ENCODE measurements at places on chromosomes 11 and 22. TPM values are rescaled to one million over a fixed set of nuclear protein-coding genes. Genes with fewer than 3 reads are reported as not detected.

Gene FAM181B
- not detected for total RNA-seq

Gene ACTN3
- total RNA-seq: not detected

Gene ST14
- 35.1 TPM for total RNA-seq

Gene SLC17A6
- total RNA-seq: not detected

Gene C11orf87
- total RNA-seq: not detected

DNA sequence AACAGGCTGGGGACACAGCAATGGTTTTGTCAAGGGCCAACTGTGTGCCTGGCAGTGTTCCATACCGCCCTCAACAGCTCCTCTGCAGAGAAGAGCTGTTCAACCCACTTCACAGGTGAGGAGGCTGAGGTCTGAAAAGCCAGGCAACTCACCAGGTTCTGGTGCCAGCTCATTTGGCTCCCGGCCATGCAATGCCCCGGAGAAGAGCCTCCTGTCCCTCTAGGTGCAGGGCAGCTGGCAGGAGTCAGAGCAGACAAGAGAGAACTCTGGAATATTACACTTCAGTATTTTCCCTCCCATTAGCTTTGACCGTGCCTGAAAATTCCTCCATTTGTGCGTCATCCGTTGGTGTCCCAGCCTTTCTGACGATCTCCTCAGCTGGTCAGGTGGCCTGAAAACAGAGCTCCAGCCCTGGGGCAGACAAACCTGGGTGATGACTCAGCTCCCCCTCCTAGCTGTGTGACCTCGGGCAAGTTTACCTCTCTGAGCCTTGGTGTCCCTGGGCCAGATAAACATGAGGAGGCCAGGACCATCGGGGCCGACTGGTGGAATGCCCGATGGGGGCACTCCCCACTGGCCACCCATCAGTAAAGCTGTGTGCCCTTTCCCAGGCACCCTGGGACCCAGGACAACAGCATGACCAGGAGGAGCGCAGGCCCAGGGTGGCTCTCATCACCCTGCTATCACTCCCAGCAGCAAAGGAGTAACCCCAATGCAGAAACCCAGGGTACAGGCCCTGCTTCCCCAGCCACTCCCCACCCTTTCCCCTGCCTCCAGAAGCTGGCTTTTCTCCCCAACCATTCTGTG is 9.6 kb upstream of the C1QTNF6 start:
- DNase-seq: peak; percentile 94

- peak; percentile 22 for DNase-seq
Measured at GRCh38 chr11:84788220-84788619, 838.9 kb downstream of the DLG2 start.

- DNase-seq: no peak
Measured at GRCh38 chr11:126152586-126152985, 58.9 kb downstream of the RPUSD4 start.

GRCh38 chr22:21055564-21055834 is 9.8 kb downstream of the LRRC74B start:
- DNase-seq: no peak

GRCh38 chr11:118813551-118813950 is 22.6 kb upstream of the DDX6 start:
- no peak for DNase-seq

GRCh38 chr11:15965562-15966250 is 390.6 kb downstream of the SOX6 start:
- DNase-seq: peak; percentile 31

- peak; percentile 80 for DNase-seq
Measured at GRCh38 chr11:86101941-86102407, 33.1 kb upstream of the PICALM start.

- no peak for DNase-seq
Measured at GRCh38 chr11:115996125-115996807, 492.1 kb upstream of the CADM1 start.

DNA sequence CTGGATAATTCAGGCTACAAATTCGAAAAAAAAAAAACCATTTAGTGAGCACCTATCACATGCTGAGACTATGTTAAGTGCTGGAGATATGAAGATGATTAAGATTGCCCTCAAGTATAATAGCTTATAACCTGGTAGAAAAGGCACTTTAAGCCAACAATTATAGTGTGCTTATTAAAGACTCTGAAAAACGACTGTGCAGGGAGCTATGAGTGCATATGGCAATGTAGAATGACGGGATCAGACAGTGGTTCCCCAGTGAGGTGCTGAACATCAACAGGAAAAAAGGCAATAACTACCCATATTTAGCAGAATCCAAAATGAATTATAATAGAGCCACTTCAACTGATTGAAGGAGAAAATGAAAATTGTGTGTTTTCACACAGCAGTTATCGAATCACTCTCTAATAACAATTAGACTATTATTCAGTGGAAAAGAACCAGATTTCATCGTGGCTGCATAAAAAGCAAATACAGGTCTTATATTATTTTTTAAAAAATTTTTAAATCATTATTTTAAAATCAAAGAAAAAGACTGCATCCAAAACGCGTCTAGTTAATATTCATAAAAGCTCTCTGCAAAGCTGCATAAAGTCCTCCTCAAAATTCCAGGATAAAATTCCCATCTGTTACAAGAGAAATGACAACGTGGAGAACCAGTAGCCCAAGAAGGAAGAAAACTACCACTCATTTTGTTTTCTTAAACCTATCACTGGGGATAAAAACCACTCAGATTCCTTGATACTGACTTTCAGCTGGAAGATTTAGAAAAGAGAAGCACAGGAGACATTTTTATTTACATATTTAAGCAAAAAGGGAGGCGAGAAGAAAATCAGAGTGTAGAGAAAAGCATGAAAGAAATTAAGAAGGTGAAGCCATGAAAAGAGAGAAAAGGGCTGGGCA is 1.1 kb downstream of the MTMR2 start:
- DNase-seq: no peak

- DNase-seq: no peak
Measured at GRCh38 chr11:7219491-7219890, 32.2 kb upstream of the SYT9 start.

DNA sequence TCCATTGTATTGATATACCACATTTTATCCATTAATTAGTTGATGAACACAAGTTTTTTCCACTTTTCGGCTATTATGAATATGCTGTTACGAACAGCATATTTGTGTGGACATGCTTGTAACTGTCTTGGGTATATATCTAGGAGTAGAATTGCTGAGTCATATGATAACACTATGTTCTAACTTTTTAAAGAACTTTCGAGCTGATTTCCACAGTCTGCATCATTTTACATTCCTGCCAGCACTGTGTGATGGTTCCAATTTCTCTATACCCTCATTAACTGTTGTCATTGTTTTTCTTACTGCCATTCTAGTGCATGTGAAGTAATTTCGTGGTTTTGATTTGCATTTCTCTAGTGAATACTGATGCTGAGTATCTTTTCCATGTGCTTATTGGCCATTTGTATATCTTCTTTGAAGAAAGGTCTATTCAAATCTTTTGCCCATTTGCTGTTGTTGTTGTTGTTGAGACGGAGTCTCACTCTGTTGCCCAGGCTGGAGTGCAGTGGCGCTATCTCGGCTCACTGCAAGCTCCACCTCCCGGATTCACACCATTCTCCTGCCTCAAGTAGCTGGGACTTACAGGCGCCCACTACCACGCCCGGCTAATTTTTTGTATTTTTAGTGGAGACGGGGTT is 7.4 kb upstream of the RCE1 start:
- DNase-seq: peak; percentile 22

GRCh38 chr11:128336203-128336602 is 251.2 kb downstream of the ETS1 start:
- peak; percentile 79 for DNase-seq

DNA sequence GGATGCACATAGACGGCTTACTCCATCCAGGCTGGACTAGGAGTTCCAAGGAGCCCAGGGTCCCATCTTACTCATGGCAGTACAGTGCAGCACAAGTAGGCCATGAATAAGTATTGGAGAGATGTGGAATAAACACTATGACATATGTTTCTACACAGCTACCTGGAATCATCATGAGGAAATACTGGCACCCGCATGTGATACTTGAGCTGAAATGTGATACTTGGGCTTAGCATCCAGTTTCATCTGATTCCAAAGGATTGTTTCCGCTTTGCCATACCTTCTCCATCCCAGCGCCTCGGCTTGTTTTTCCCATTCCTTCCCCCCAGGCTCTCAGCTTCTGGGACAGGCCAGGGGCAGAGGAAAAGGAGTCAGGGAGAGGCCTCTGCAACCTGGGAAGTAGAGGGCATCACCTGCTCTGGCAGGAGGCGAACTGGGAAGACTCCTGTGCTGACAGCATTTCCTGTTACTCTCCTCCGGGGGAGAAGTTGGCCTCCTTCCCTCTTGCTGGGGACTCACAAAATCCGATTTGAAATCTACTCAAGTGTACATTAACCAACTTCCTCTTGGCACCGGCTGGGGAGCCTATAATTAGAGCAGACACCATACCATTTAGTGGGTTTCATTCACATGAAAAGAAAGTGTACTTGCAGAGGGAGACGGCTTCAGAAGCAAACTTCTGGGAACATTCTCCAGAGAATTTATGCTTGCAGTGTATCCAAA is 187.8 kb downstream of the MIAT start:
- DNase-seq: peak; percentile 24

DNA sequence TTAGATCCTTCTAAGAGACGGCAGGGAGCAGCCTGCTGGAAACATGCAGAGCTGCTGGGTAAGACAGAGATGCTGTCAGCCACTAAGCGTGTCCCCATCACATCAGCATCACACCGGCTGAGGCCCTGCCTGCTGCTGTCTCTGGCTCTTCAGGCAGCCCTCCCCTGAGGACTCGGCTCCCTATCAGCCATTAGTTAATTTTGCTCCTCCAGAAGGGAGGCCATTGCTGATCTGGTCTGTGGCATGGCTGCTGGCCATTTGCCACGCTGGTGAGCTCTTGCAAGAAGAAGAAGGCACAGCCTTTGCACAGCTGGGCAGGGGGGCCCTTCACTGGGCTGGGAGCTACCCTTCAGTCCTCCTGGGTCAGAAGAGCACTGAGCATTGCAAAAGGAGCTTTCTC is 131.2 kb upstream of the PARVA start:
- no peak for DNase-seq

DNA sequence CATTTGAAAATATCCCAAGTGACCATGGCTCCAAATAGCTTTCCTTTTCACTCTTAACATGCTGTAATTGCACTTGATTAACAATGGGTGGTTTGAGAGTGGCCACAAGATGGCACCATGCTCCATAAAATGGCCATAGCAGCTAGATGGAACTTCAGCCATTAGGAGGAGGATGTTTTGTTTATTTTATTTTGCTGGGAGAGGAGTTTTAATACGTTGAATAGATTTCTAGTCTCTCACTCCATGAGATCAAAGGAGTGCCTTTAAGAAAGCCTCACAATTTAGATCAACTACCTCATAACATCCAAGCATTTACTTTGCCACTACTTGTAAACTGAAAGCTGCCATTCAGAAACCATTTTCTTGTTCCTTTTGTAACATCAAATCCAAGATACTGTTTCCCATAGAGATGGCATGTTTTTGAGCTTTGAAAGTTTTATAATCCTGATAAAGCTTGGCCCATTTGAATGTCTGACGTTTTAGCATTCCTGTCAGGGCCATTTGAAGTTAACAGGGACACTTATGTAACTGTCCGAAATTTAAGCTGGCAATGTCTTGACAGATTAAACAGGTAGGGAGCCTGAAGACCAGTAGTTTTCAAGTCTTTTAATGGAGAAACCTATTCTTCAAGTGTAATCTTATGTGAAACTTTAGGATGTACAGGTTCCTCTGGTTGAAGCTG is 4.7 kb downstream of the FEN1 start:
- DNase-seq: peak; percentile 84

DNA sequence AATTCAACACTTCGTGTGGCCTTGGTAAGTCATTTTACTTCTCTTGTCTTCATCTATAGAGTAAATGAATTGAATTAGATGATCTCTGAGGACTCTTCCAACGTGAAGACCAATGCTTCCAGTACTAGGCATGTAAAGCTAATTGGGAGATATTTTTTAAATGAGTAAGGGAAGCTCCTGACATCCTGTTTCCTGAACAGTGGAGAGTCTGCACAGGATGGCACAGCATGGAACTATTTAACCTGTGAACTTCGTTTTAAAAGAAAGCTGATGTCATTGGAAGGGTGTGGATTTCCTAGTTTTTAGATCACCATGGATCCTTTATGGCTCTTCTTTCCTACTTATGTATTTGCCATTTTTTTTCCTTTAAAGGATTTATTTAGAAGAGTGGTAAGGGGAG is 48.4 kb upstream of the HSD17B12 start:
- no peak for DNase-seq

DNA sequence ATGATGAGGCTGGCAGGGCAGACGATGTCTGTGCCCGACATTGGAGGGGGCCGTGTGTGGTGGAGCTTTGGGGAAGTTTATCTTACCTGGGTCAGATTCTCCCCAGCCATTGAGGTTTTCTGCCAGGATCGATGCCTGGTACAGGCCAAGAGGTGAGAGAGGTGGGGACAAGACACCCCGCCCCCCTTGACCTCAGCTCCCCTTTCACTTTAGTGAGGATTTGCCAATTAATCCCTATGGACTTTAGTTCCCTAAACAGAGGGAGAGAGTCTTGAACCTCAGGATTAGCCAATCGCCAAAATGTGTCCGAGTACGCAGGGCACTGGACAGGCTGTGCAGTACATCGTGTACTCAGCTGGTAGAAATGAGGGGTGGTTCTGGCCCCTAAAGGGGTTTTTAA is 541 bp downstream of the HORMAD2 start:
- no peak for DNase-seq

DNA sequence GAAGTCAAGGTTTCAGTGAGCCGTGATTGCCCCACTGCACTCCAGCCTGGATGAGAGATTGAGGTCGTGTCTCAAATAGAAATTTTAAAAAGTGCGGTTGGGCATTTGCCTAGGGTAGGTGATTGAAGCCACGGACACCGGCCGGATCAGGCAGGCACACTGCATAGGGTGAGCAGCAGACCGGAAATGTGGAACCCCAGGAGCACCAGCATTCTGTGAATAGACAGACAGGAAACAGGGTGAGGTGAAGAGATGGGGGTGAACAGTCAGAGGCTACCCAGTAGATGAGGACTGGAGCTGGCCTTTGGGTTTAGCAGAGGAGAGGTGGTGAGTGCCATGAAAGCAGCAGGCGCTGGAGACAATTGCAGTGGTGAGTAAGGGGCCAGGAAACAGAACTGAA is 43.5 kb downstream of the PPFIA1 start:
- DNase-seq: no peak

DNA sequence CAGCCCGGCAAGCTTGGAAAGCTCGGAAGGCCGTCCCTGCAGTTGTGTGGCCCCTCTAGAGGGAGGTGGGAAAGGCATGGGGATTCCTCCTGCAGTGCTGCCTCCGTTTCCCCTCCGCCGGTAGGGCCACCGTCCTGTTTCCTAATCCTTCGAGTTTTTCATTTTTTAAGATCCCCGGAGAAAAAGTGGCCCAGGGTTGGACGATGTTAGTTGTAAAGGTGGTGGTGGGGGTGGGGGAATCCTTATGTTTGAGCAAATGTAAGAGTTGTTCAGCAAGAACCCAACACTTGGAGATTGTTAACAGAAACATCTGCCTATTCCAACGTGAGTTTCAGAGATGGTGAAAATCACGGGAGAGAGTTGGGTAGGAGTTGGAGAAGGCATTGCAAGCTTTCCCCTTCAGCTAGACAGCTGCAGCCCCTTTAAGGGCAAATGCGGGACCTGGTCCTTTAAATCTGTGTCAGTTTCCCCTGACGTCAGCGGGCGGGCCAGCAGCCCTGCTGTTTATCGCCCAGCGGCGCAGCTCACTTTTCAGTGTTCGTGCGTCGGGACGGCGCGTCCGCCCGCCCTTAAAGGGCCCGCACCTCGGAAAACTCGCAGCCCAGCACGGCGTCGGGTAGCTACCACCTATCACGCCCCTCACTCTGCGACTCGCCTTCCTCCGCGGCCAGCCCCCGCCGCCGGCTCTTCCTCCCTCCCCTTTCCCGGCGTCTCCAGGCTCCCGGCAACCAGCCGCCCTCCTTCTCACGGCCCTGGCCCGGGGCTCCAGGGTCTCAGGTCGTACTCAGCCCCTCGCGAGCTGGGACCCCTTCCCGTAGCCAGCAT is at the start of gene SIDT2:
Gene SIDT2, plus strand, starts transcription at position 534 of the 825 bp plus-strand sequence. CDS start 521 bp downstream, outside the sequence.
- DNase-seq: peak; percentile 78

GRCh38 chr11:114400915-114401223 is 403 bp downstream of the RBM7 start:
- no peak for DNase-seq

All from renal cortical epithelial cell (primary cell).